ENCODE measurements at places on chromosomes 2 and 18. TPM values are rescaled to one million over a fixed set of nuclear protein-coding genes. Genes with fewer than 3 reads are reported as not detected.

The NBEAL1 gene
- 8.2 TPM for total RNA-seq

The RGPD3 gene
- total RNA-seq: 0.04 TPM

The ASXL2 gene
- total RNA-seq: 39.6 TPM

The DSEL gene
- 0.30 TPM for total RNA-seq
